Activated gamma-delta T cell (primary cell): ENCODE measurements at places on chromosomes 1 and 21.

- DNase-seq, result peak; percentile 15
Measured at GRCh38 chr1:32337855-32338636, 2.0 kb upstream of the MARCKSL1 start.

DNA sequence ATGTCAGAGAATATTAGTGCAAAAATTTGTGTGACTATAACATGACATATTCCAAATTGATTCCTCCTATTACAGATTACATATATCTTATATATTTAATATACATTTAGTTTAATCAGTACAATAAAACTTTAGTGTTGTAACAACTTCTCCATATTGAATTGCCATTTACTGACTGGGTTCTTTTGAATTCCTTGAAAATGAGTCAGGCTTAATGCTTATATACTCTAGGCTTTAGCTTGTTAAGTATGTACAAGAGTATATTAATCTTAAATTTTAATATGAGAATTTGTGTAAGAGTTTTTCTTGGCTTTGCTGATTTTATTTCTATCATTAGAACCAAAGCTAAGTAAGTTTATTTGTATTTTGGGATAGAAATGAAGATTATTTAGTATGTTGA is 40.3 kb downstream of the XPR1 start:
- no peak for DNase-seq

DNA sequence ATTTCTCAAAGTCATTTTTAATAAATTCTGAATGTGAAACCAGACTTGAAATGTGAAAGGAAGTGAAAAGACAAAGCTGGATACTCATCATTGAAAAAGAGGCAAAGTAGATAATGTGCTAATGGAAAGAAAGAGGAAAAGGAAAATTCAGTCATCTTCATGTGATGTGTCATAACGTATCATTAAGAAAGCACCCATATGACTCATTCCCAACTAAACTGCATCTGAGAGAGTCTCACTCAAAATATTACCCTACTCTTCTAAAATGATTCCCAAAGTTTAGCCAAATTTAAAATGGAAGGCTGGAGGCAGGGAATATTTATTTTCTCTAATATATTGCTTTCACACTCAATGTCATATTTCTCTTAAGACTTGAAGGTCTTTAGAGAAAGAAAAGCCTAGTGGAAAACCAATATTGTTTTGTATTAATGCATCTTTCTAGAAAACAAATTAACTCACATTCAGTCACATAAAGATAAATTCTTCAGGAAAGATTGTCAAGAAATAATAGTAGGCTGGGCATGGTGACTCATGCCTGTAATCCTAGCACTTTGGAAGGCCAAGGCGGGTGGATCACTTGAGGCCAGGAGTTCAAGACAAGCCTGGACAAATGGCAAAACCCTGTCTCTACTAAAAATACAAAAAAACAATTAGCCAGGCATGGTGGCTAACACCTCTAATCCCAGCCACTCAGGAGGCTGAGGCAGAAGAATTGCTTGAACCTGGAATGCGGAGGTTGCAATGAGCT is 129.9 kb downstream of the SLC30A10 start:
- DNase-seq, result no peak

DNA sequence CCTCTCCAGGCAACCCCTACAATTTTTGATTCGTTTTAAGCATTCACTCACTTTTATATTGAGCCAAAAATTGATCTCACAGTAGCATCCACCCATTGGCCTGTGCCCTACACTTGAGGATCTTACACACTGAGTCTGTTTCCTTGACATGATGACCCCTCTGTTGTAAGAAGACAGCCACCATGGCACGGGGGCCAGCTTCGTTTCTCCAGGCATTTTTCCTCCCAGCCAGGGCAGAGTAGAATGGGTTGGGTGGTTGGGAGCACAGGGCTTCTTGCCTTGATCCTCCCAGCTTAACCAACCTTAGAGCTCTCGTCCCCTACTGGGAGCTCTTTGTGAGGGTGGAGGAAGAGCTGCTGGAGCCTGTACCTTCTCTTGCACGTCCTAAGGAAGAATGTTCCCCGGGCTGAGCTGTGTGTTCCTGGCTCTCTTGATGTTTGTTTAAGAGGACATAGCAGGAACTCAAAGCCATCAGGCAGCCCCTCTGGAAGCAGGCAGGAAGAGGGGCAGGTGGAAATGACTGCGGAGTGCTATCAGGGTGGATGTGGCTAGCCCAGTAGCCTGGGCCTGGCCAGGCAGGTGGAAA is 213.2 kb upstream of the TMEM51 start:
- DNase-seq, result no peak

DNA sequence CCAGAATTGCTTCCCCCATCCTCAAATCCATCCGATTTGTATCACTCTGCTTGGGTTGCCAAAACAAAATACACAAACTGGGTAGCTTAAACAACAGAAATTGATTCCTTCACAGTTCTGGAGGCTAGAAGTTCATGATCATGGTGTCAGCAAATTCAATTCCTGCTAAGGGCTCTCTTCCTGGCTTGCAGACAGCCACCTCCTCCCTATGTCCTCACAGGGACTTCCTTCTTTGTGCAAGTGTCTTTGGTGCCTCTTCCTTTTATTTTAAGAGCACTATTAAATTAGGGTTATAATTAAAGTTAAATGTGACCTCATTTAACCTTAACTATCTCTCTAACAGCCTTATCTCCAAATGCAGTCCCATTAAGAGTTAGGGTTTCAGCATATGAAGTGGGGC is 112.8 kb downstream of the PLPP3 start:
- no peak for DNase-seq

DNA sequence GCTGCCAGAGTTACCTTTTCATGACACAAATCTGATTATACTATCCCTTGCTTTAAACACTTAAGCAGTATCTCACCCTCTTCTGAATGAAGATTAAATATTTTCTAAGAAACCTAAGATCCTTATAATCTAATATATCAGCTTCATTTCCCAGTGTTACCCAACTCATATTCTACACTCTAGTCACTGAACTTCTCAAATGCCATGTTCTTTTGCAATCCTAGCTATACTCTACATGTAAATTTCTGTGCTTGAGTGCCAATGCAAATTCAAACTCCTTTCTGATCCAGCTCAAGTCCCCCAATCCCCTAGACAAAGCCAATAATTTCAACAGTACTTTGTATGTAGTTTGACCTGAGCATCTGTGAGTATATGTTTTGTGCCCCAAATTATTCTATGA is 293.9 kb downstream of the SDCCAG8 start:
- no peak for DNase-seq

- peak; percentile 37 for DNase-seq
Measured at GRCh38 chr1:34742667-34743270, 12.1 kb upstream of the GJB5 start.

DNA sequence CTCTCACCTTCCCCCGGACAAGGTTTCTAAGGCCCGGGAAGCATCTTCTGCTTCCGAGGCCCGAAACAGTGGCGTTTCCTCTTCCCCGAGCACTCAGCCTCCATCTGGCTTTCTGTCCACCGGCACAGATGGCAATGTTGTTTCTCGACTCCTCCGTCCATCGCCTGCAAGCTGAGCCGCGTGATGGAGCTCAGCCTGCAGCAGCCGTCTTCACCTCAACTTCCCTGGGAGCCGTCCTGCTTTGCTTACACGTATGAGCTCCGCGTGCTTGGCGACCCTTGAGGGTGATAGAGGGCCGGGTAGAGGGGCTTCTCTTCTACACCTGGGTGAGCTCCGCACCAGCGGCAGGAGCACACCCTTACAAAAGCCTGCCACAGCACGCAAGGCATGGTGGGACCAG is 80.4 kb downstream of the AJAP1 start:
- no peak for DNase-seq

GRCh38 chr1:247614625-247615024 is 9.2 kb downstream of the OR2G3 start:
- DNase-seq, result no peak

DNA sequence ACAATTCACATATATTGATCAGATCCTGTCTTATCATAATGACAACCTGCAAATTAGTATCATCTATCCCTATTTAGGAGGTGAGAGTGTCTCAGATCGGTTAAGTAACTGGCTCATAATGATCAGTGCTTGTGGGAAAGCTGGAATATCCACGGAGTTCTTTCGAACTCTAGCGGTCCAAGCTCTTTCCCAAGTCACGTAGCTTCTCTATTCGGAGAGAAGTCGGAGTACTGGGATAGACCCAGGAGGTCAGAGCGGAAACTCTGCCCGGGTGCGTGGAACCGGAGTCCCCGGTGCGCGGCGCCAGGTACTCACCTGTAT is 339 bp downstream of the PTGS2 start:
- DNase-seq, result no peak

- no peak for DNase-seq
Measured at GRCh38 chr1:27566462-27567145, 37.3 kb downstream of the AHDC1 start.

DNA sequence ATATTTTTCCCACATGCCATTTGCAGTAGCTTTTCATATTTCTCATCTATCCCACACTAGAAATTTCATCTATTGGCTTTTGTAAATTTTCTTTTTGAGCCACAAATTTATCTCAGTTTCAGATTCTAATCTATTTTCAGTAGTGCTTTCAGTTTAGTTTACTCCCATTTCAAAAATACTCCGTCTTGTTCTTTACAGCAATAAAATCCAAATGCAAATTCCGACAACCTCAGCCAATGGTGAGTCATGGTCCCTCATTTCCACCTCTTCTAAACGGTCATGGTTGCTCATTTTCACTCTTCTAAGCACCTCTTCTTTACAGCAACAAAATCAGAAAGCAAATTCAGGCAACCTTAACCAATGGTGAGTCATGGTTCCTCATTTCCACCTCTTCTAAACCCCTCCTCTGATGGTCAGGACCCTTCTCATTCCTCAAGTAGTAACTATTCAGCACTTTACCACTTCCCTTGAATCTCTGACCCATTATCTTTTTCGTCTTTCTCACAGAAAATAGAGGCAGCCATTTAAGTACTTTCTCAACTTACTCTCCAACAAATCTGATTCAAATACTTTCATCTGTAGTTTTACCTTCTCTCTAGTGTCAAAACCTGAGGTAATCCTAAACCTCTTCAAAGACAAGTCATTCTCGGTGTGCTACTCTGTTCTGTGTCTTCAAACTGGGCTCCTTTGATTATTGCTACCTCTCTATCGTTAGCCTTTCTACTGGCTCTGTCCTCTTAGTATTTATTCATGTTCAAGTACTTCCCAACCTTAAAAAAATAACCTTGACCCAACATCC is 34.4 kb downstream of the C21orf91 start:
- no peak for DNase-seq

GRCh38 chr21:16620786-16621320 is 891.1 kb downstream of the USP25 start:
- DNase-seq, result no peak

- DNase-seq, result no peak
Measured at GRCh38 chr1:53543130-53543777, 84.1 kb downstream of the DMRTB1 start.

GRCh38 chr1:84724128-84724860 is 34.0 kb upstream of the SSX2IP start:
- DNase-seq, result no peak

DNA sequence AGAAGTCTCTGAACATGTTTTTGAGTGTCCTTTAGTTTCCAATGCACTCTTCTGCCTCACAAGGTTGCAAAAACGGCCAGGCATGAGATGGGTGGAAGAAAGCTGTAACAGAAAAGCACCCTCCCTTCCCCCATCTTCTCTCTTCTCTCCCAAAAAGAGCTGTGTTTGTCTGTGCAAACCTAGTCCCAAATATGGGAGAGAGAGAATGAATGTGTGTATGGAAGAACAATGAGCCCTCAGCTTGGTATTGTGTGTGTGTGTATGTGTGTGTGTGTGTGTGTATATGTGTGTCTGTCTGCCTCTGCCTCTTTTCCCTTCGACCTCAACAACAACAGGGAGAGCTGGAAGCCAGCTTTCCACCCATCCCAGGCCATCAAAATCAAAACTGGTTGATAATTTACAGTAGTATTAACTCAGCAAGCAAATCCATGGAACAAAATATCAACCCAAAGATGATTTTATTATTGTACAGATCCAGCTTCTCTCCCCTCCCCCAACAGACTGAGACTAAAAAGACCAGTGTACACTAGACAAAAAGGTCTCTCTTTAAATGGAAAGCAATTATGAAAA is 1.8 kb downstream of the RERE start:
- DNase-seq, result no peak

- DNase-seq, result no peak
Measured at GRCh38 chr21:15333136-15333710, 268.4 kb upstream of the NRIP1 start.

- DNase-seq, result no peak
Measured at GRCh38 chr1:58997060-58997411, 213.2 kb upstream of the JUN start.

DNA sequence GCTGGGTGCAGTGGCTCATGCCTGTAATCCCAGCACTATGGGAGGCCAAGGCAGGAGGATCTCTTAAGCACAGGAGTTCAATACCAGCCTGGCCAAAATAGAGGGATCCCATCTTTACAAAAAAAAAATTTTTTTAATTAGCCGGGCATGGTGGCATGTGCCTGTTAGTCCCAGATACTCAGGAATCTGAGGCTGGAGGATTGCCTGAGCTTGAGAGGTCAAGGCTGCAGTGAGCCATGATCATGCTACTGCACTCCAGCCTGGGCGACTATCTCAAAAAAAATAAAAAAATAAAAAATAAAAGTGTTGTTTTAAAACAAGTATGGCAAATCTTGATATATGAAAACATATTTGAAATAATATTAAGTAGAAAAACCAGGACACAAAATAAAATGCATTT is 44.4 kb upstream of the CACHD1 start:
- DNase-seq, result no peak

DNA sequence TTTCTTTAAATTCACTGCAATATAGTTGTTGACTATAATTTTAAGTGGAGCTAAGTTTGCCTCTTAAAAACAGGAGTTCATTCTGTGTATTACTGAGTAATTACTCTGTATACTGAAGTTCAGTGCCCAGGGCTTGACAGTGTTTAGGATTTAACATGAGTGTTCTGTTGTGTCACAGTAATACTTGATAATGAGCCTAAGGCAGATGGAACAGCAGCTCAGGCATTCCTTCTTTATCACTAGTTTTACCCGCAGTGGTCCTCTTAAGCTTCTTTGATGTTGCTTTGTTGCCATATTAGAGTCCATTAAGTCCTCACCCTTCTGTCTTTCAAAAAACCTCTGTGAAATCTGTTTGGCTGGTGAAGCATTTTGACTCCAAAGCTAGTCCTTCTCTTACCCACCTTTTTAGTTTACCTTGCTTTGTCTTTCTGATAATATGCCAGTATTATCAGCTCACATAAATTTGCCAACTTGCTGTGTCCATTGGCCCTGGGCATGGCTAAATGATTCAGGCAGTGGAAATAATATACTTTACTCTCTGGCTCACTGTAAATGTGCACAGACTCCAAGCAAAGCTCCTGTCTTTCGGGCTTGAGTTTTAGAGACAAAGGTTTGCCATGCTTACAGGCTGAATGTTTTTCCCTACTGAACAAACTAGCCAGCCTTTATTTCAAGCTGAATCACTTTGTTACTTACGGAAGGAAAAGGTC is 17.7 kb downstream of the HIPK1 start:
- no peak for DNase-seq

GRCh38 chr1:87246436-87246835 is 82.2 kb upstream of the LMO4 start:
- no peak for DNase-seq

DNA sequence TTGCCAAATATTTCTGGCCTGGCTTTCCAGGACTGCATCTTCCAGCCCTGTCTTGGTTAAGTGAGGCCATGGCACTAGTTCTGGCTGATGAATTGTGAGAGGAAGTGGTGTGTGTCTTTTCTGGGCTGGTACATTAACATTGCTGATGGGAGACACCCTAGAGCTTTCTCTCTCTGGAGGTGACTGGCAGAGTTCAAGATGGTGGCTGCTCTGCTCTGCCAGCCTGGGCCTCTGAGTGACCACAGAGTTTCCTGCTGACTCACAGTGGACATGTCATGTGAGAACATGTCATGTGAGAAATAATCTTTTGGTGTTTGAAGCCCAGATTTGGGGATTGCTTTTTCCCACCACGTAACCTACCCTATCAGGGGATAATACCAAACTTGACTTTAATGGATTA is 218.0 kb upstream of the KIAA0040 start:
- no peak for DNase-seq
